Activated CD8-positive, alpha-beta T cell treated with anti-CD3 and anti-CD28 coated beads, Interleukin-2, amount 10 ng/mL, durations not matched to agents 7 days and 5 days (primary cell): ENCODE measurements at places on chromosomes 3 and 15. TPM values are rescaled to one million over a fixed set of nuclear protein-coding genes. Genes with fewer than 3 reads are reported as not detected.

UACA gene
- total RNA-seq = 2.2 TPM

- H3K36me3 ChIP-seq = no peaks in the 10 kb centered on the region
- peaks cover 18% of the 10 kb centered on the region for H3K27me3 ChIP-seq
- no peak for DNase-seq
- no peaks in the 10 kb centered on the region for H3K4me1 ChIP-seq
These were observed 7.3 kb upstream of the MINDY4B start for GRCh38 chr3:150912501-150912900.

SI gene
- total RNA-seq = not detected

DNA sequence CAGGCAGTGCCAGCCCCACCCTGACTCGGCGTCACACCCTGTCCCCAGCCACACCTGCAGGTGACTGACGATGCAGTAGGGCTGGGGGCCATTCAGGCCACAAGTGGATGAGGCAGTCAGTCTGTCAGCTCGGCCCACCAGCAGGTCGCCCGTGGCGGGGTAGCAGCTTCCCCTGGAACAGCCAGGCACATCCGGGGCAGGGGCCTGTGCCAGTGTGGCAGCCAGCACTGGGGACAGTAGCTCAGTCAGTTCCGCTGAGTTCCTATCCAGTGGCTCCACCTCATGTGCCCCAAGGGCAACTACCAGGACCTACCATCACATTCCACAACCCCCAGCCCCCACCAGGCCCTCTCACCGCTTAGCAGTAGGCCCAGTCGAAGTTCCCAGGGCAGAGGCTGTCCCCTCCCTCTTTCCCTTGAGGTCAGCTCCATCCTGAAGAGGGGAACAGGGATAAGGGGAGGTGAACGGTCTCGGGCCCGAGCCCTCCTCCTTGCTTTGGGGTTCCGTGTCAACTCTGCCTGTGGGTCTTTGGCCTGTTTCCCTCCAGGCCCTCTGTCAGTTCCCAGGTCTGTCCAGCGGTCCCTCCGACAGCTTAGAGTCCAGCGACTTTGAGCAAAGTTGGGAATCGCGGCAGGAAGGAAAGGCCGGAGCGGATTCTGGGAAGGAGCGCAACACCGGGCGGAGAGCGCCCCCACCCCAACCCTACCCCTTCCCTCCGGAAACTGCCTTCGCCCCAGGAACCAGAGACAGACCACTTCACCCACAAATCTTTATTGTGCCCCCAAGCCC is at the start of gene LAMB2:
Gene LAMB2 (minus strand): TSS at position 614 of the 789 bp plus-strand sequence. CDS start 183 bp downstream, at position 431.
- no peak within 1 kb of the TSS for H3K4me3 ChIP-seq
- peaks cover 13% of the 10 kb centered on the region for H3K4me1 ChIP-seq
- DNase-seq = no peak
- H3K36me3 ChIP-seq = no peaks in the 10 kb centered on the region
- H3K27me3 ChIP-seq = peaks cover 12% of the 10 kb centered on the region

- peaks cover 2% of the 10 kb centered on the region for H3K36me3 ChIP-seq
- no peak overlapping the region for H3K27ac ChIP-seq
- H3K27me3 ChIP-seq = no peaks in the 10 kb centered on the region
- no peak overlapping the region for H3K4me3 ChIP-seq
- H3K4me1 ChIP-seq = peaks cover 2% of the 10 kb centered on the region
These were observed 63.0 kb downstream of the SLTM start for GRCh38 chr15:58870451-58870850.

SLC12A1 gene
- not detected for total RNA-seq

ADAMTSL3 gene
- not detected for total RNA-seq
